Spinal cord (tissue), 10 donors: ENCODE measurements at places on chromosomes 13 and 19.
A peak's percentile ranks its signal among the peaks of the same experiment; 100 is the strongest.

- H3K4me3 ChIP-seq: no peak overlapping the region
- peaks cover 69% of the 10 kb centered on the region for H3K36me3 ChIP-seq
- no peak for DNase-seq
- no peaks in the 10 kb centered on the region for H3K27me3 ChIP-seq
- H3K4me1 ChIP-seq: peaks cover 31% of the 10 kb centered on the region
Observed at GRCh38 chr19:5247957-5248705, 92.5 kb downstream of the PTPRS start.

DNA sequence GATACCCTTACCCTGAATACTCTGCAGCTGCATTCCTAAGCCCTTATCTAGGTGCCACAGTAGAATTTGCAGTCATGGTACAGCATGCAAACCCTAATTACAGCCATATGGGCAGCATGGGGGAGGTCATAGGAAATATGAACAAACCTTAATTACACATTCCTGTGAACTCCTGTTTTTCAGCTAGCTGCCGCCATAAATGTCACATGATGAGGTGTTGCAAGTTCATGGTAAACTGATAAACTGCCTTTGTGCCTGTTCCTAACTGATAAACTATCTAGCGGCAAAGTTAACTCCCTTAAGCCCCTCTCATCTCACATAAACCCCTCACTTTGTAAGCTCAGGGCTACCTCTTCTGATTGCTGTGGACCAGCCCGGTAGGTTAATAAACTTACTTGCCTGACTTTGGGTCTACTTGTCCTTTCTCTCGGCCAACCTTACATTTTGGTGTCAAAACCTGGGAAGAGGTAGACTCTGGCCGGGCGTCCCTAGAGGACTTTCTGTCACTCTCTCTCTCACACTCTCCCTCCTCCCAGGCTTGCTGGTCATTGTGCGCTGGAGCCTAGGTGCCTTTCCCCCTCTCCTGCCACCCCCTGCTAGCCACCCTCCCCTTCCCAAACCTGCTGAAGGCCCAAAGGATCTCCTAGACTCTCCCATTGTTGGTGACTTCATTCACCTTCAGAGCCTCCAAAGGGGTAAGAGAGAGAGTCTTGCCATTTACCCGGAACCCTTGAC lies 43.3 kb downstream of the ZNF93 start:
- H3K4me3 ChIP-seq: no peak overlapping the region
- H3K27ac ChIP-seq: no peak overlapping the region
- H3K4me1 ChIP-seq: no peaks in the 10 kb centered on the region
- no peak for DNase-seq

DNA sequence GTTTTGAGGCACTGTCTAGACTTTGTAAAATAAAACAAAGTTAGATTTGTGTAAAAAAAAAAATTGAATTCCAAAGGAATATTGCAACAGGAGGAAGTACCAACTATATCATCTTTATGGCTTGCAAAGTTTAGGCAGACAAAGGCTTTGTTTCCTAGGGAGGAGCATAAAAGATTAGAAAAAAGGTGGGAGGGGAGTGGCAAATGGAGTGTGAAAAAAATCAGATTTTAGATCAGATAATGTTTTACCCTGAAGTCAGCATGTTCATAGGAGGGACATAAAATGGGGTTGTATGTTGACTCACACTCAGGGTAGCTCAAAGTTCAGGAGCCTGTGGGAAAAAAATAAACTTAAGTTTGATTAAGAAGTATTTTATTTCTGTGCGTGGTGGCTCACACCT lies 3.7 kb downstream of the ZNF85 start:
- H3K27ac ChIP-seq: no peak overlapping the region
- DNase-seq: no peak
- no peaks in the 10 kb centered on the region for H3K27me3 ChIP-seq
- H3K4me1 ChIP-seq: peaks cover 6% of the 10 kb centered on the region
- peaks cover 3% of the 10 kb centered on the region for H3K36me3 ChIP-seq
- H3K4me3 ChIP-seq: no peak overlapping the region

- no peak overlapping the region for H3K27ac ChIP-seq
- peak overlapping the region; percentile 47 for H3K4me3 ChIP-seq
- peaks cover 31% of the 10 kb centered on the region for H3K4me1 ChIP-seq
- peaks cover 4% of the 10 kb centered on the region for H3K27me3 ChIP-seq
- H3K36me3 ChIP-seq: peaks cover 22% of the 10 kb centered on the region
Observed at GRCh38 chr19:4067396-4068046, 822 bp upstream of the ZBTB7A start.

- H3K27ac ChIP-seq: no peak overlapping the region
- no peaks in the 10 kb centered on the region for H3K27me3 ChIP-seq
- no peaks in the 10 kb centered on the region for H3K4me1 ChIP-seq
- no peak overlapping the region for H3K4me3 ChIP-seq
- H3K36me3 ChIP-seq: no peaks in the 10 kb centered on the region
Observed at GRCh38 chr13:81480634-81481033, 1139.7 kb upstream of the SPRY2 start.

DNA sequence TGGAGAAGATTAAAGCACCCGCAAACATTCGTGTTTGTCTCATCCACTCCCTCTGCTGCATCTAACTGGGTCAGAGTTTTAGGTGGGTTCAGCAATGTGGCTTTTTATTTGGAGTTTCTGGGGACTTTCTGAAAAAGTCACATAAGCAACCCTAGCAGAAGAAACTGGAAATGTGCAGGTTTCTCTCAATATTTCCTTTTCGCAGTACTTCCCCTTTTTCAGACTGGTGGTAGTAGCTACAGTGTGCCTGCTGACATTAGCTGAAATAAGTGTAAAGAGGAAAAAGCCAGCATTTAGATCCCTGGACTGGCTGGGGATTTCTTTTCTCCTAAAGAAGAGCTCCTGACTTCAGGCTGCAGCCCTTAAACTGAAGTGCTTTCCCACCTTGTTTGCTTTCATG lies 15.9 kb upstream of the OLFM4 start:
- no peaks in the 10 kb centered on the region for H3K27me3 ChIP-seq
- DNase-seq: no peak
- no peak overlapping the region for H3K27ac ChIP-seq
- no peaks in the 10 kb centered on the region for H3K4me1 ChIP-seq
- H3K36me3 ChIP-seq: no peaks in the 10 kb centered on the region
